Foreskin keratinocyte (primary cell): ENCODE measurements at places on chromosomes 11 and 22. TPM values are rescaled to one million over a fixed set of nuclear protein-coding genes. Genes with fewer than 3 reads are reported as not detected.

GRCh38 chr11:2711161-2711560 lies 11.4 kb upstream of the KCNQ1OT1 start:
- no peak for DNase-seq

DNA sequence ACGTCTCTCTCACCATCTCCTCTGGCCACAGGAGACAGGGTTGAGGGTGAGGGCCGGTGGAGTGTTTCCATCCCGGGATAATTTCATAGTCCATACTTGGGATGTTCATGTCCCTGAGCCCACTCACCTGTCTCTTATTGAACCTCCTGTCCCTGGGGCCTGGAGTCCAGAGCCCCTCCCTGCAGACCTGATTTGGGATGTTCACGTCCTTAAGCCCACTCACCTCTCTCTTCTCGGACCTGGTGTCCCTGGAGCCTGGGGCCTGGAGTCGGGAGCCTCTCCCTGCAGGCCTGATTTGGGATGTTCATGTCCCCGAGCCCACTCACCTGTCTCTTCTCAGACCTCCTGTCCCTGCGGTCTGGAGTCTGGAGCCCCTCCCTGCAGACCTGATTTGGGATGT lies 868.2 kb downstream of the BRD1 start:
- DNase-seq, result no peak

DNA sequence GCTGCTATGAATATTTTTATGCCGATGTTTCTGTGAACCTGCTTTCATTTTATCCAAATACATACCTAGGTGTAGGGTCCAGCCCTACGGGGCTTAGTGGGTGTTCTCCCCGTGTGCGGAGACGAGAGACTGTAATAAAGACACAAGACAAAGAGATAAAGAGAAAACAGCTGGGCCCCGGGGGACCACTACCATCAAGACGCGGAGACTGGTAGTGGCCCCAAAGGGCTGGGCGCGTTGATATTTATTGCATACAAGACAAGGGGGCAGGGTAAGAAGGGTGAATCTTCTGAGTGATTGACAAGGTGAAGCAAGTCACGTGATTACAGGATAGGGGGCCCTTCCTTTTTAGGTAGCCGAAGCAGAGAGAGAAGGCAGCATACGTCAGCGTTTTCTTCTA lies 920.1 kb downstream of the BRD1 start:
- DNase-seq, result no peak

- DNase-seq, result peak; percentile 46
These were observed at the start of gene MTFP1 for GRCh38 chr22:30425616-30426387. TSS of gene MTFP1 (plus strand) at chr22:30425768. CDS start at chr22:30425880, 112 bp downstream.

- DNase-seq, result no peak
These were observed 41.4 kb downstream of the MCHR1 start for GRCh38 chr22:40720538-40721256.

Gene NLRP14
- polyA plus RNA-seq, result not detected in 2 replicates

Gene MIAT
- polyA plus RNA-seq, result 0.02 and 0.04 TPM in 2 replicates
